ENCODE measurements at places on chromosomes 13 and 19.
A peak's percentile ranks its signal among the peaks of the same experiment; 100 is the strongest.

DNA sequence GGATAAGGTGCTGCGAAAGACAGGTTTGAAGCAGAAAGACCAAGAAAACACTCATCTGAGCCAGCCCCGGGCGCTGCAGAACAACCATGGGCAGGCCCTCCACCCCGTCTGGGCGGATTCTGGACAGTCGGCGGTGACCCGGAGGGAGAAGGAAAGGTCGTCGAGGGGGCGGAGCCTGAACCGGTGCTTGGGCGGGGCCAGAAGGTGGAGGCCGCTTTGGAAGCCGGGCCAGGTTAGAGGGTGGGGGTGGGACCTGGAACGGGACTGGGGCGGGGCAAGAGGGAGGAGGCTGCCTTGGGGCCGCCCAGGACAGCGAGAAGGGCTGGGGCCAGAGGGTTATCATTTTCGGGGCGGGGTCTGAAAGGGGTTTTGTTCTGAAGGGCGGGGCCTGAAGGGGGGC lies 5.0 kb upstream of the ZNF765 start:
- DNase-seq: no peak

DNA sequence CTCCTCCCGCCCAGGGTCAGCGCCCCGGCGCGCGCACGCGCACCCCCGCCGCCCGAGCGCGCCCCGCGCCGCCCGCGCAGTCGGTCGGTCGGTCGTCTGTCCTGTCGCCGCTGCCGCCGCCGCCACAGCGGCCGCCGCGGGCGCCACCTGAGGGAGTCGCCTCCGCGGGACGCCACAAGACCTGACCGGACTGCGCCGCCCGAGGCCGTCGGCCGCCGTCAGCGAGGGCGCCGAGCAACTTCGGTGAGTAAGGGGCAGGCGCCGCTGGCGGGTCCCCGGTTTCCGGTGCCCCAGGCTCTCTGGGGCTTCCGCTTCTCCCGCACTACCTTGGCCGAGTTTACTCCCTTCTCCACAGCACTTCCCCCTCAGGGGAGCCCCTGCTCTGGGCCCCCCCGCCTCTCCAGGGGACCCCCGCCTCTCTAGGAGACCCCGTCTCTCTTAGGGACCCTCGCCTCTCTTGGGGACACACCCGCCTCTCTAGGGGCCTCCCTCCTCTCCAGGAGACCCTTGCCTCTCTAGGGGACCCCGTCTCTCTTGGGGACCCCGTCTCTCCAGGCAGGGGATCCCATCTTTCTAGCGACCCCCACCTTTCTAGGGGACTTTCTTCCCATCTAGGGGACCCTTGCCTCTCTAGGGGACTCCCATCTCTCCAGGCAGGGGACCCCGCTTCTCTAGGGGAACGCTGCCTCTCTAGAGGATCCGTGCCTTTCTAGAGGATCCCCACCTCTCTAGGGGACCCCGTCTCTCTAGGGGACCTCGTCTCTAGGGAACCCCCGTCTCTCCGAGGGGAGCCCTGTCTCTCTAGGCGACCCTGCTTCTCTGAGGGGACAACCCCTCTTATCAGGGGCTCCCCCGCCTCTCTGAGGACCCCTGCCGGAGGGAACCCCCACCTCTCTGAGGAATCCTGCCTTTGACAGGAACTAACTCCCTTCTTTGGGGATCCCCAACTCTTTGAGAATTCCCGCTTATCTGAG lies 19.3 kb upstream of the GATAD2A start:
- no peak for DNase-seq

DNA sequence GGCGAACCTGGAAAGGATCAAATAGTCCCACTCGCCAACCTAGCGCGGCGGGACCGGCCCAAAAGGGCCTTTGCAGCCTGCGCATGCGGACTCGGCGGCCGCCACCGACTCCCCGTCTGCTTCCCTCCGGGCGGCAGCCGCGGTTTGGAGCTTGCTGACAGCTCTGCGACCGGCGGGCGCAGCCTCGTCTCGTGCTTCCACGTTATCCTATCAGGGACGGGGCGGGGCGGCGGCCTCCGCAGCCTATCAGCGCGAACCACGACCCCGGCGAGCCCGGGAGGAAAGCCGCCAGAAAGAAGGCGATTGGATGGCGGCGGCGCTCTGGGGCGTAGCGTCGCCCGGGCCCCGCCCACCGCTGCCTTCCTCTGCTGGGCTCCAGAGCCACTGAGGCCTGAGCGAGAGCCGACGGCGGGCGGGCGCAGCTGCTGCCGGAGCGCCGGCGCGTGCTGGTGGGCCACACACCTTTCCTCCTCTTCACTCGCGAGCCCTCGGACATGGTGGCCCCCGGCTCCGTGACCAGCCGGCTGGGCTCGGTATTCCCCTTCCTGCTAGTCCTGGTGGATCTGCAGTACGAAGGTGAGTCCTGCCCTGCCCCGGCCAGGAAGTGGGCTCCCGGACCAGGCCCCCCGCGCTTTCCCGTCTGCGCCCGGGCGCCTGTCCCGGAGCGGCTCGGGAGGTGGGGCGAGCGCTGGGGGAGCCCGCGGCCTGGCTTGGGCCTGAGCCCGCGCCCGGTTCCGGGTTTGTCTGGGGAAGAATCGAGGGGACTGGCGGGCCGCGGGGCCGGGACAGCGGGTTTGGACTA lies at the start of gene DNAJC3:
TSS of gene DNAJC3 (plus strand) at position 378 of the 802 bp plus-strand sequence. CDS start at position 495, 117 bp downstream.
- peak; percentile 92 for DNase-seq

DNA sequence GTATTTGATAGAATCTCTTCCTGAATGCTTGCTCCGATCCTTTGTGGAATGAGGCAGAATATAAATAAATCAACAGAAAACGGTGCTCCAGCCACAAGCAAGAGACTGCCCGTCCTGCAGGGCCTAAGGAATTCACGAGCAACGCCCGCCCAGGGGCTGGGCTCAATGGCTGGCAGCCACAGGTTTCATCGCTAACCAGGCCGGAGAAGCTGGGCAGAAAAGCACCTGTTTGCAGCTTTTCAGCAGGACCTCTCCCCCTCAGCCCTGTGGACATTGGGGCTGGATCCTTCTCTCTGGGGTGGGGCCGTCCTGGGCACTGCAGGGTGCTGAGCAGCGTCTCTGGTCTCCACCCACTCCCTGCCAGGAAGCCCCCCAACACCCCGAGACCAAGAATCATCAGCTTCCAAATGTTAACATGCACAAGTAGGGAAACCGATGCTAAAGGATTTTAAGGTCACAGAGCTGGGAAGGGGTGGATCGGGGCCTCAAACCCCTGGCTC lies 102.5 kb downstream of the GADD45B start:
- no peak for DNase-seq

- no peak for DNase-seq
These were observed 10.1 kb downstream of the FOXO1 start for GRCh38 chr13:40656358-40656757.

DNA sequence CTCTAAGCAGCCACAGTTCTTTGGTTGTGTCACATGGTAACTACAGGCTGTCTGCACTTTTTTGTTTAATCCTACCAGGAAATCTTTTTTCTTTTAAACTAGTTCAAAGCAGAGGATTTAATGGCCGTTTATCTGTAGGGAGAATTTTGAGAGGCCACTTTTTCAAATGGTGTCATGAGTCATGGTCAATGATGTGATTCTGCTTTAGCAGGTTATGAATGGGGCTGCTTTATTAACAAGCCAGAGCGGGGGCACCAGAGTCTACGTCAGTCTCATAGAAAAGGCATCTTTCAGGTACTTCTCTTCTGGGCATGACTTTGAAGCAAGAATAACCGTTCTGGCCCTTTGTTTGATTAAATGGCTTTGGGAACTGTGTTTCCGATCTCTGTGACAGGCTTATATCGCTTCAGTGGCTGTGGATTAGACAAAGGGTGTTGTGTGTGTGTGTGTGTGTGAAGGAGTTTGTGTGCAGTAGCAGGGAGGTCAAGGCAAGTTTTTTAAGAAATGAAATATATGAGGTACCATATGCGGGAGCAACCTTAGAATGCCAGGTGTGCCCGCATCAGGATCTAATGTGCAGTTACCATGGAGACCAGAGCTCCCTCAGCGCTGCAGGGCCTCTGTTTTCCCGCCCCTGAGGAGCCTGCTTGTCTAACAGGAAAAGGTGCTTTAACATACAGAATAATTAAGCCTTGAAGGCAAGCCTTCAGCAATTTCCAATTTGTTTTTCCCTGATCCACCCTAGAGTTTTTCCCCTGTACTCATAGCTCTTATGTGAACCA lies 120.5 kb downstream of the KATNAL1 start:
- no peak for DNase-seq
